Small intestine (tissue), 16 donors: ENCODE measurements at places on chromosomes 11 and 22.

DNA sequence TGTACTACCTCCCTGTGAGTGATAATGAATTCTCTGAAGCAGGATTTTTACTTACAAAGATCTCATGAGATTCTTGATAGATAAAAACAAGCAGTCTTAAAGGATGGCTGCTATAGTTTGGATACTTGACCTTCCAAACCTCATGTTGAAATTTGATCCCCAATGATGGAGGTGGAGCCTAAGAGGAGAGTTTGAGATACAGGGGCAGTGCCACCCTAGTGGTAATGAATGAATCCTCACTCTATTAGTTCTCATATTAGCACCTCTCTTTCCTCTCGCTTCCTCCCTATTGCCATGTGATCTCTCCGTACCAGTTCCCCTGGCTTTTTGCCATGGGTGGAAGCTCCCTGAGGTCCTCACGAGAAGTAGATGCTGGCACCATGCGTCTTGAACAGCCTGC lies 37.9 kb upstream of the OR8B8 start:
- DNase-seq = no peak

DNA sequence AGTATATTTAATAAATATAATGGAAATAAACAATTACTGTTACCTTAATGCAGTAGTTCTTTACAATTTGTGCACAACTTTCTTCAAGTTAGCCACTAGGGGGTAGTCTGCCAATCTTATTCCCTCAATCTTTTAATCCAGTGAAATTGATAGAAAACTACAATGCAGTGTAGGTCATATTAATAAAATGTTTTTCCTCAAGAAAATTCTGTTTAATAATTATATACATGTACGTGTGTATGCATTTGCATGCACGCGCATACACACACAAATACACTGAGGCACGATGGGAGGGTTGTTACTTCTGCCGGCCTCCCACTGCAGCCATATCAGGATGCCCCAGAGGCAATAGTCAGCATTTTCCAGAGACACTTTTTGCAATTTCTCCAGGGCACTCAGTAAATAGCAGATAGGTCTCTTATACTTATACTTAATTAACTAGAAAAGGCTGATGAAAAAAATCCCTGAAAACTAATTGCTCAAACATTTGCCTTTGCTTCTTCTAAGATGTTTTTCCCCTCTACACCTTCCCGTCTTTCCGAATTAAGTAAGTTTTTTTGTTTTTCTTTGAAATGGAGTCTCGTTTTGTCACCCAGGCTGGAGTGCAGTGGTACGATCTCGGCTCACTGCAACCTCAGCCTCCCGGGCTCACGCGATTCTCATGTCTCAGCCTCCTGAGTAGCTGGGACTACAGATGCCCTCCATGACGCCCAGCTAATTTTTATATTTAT lies 3.1 kb downstream of the GAB2 start:
- DNase-seq = peak; percentile 47

GRCh38 chr11:13140873-13141655 lies 131.9 kb downstream of the RASSF10 start:
- no peak for DNase-seq

GRCh38 chr22:39317775-39318506 lies 1.5 kb downstream of the RPL3 start:
- no peak for DNase-seq

- no peak for DNase-seq
These were observed 72.8 kb downstream of the ARHGAP42 start for GRCh38 chr11:100759856-100760255.

- no peak for DNase-seq
These were observed 379.4 kb downstream of the DYNC2H1 start for GRCh38 chr11:103488579-103488978.

- DNase-seq = no peak
These were observed 15.8 kb downstream of the NAV2 start for GRCh38 chr11:19728436-19728835.
